AG04449 (cell line): ENCODE measurements at places on chromosomes 6 and 20.

- no peak for DNase-seq
Measured at GRCh38 chr20:17169585-17170136, 57.2 kb upstream of the PCSK2 start.

DNA sequence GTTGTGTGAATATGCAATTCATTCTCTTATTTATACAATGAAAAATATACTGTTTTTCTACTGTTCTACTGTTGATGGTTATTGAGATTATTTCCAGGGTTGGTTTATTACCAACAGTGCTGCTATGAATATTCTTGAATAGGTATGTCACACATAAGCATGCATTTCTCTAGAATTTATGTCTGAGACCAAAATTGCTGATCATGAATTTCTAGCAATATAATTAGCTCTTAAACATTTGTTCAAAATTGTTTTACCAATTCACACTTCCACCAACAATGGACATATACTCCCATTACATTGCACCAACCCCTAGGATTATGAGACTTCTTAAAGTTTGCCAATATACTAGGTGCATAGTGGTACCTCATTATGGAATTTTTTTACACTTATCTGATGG, 164.1 kb upstream of the KCNQ5 start:
- DNase-seq = no peak

DNA sequence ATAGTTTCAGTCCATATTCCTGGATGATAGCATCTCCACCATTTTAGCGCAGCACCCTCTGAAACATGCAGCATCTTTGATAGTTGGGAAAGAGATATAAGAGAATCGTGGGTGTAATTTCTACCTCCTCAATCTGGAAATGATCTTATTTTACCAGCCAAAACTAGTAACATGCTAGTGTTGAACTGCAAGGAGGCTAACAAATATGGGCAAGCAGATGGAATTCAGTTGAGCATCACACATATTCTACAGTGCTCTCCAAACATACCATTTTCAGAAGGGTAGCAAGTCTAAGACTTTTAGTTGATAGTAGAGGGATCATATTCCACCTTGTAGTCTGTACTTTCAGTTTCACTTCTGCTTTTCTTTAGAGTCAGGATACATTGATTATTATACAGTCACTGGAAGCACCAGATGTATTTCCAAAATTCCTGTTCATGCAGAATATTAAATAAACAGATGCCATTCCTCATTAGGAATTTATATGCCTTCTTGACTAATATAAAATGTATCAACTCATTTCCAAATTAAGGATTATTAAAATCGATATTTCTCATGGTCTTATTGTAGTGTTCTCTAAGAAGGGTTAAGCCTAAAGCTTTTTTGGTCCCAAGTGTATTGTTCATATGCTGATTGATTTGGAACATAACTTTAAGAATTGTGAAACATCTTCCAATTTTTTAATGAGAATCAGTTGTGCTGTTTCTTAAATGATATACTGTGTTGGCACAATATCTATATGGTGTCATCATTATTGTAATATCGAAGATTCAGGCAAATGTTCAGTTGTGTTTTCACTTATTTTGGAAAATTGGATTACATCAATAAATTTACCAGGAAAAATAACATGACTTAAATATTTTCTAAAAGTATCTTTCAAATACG, 362.0 kb downstream of the CENPW start:
- no peak for DNase-seq

DNA sequence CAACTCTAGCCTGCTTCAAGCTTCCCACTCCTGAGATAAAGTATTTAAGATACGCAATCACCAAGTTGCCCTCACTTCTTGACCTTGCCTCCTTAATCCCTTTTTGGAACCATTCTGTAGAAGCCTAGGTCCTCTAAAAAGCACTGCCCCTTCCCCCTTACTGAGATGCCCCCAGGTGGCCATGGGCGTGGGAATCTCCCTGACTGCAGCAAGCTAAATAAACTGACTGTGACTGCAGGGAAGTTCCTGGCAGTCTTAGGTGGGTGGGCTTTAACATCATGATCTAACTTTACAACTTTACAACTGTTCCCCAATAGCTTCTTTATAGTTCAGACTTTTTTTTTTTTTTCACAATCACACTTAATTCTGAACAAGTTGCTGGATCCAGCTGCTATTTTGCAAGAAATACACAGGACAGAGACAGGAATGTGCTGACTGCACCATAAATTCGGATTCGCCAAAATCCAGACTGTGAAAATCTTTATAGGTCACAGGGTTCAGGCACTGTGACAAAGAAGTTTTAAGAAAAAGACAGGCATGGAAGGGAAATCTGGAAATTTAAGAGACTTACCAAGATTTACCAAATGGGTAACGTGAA, 344.2 kb upstream of the SULF2 start:
- DNase-seq = no peak

- no peak for DNase-seq
Measured at GRCh38 chr6:29762781-29763214, 39.6 kb downstream of the HLA-F start.

- no peak for DNase-seq
Measured at GRCh38 chr20:37408302-37409193, 62.6 kb downstream of the SRC start.

- no peak for DNase-seq
Measured at GRCh38 chr20:17699931-17700351, at the start of gene BANF2. TSS of gene BANF2 (plus strand) at chr20:17699966. CDS start at chr20:17725026, 25,060 bp downstream.

DNA sequence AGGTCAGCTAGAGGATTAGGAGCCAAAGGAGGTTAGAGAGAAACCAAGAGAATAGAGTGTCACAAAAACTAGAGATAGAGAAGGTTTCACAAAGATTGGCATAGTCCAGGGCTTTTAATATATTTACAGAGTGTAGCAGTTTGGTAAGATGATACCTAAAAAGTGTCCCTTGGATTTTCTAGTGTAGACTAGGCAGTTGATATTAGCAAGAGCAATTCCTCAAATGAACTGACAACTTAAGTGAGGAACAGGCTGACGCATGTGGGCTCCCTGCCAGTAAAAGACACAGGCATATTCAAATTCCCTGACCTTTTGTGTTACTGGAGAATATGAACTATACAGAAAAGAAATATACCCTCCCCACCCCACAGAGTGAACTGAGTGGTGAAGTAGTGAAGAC, 40.1 kb downstream of the VTA1 start:
- no peak for DNase-seq

DNA sequence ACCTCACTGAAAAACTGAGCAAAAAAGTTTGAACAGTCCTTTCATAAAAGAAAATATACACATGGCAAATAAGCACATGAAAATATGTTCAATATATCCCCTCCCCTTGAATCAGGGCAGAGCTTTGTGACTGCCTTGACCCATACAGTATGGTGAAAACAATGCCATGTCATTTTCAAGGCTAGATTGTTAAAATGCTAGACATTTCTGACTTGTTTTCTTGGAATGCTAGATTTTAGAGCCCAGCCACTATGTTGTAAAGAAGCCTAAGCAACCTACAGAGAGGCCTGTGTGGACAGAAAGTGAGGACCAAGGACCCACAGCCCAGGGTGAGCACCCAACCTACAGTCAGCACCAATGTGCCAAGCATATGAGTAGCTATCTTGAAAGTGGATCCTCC, 17.1 kb upstream of the ASF1A start:
- peak; percentile 40 for DNase-seq

DNA sequence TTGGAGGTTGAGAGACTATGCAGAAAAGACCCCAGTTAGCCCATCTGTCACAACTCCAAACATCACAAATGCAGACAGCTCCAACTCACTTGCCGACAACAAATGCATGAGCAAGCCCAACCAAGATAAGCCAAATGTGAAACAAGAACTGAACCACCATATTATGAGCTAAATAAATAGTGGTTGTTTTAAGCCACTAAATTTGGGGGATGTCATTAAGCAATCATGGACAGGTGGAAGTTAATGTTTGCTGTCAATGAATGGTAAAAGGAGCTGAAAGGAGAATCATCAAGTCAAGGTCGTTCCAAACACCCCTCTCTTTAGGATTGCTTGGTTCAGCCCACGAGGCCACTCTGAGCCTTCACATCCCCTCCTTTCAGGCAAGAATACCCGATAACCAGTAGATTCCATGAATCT, 71.2 kb upstream of the PLCB4 start:
- DNase-seq = no peak

- DNase-seq = no peak
Measured at GRCh38 chr6:47653706-47654105, 44.7 kb upstream of the ADGRF4 start.

- DNase-seq = no peak
Measured at GRCh38 chr20:51531141-51531710, 11.3 kb downstream of the NFATC2 start.

GRCh38 chr6:31040801-31041200, 30.5 kb downstream of the MUC22 start:
- DNase-seq = no peak

GRCh38 chr6:34717466-34717865, 20.9 kb upstream of the ILRUN start:
- no peak for DNase-seq

- DNase-seq = no peak
Measured at GRCh38 chr6:4209196-4209595, 73.8 kb upstream of the ECI2 start.

- no peak for DNase-seq
Measured at GRCh38 chr6:57254055-57254717, 32.1 kb upstream of the RAB23 start.

- DNase-seq = no peak
Measured at GRCh38 chr6:33132081-33132524, 56.3 kb downstream of the HLA-DPB1 start.

- DNase-seq = no peak
Measured at GRCh38 chr6:49269190-49269589, 193.9 kb downstream of the MMUT start.

DNA sequence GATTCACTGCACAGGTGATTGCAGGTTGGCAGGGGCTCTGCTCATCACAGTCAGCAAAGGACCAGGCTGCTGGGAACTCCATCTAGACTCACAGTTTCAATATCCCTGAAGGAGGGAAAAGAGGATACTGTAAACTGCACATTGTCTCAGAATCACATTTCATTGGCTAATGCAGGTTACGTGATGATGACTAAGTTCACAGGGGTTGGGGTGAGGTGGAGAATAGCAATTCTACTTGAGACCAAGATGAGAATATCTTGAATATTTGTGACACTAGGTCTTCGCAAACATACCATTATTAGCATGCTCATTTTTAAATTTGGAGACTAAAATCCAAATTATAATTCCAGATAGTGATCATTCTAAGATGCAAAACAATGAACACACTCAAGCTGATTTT, 208.5 kb upstream of the CITED2 start:
- no peak for DNase-seq

DNA sequence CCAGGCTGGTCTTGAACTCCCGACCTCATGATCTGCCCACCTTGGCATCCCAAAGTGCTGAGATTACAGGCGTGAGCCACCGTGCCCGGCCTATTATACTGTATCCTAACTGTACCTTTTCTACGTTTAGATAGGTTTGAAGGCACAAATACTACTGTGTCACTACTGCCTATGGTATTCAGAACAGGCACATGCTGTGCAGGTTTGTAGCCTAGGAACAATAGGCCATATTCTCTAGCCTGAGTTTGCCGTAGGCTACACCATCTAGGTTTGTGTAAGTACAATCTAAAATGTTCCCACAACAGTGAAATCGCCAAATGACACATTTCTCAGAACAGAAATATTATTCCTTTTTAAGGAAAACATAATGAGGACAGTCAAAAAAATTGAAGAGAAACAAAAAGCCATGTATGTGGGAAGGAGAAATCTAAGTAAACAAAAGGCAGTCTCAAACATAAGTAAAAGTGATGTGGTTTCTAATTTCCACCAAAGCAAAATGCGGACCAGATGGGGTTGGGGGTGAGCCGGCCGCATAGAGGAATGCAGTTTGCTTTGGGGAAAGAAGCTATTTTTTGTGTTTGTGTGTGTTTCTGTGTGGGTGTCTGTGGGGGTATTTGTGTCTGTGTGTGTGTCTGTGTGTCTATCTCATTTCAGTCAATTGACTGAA, 192.6 kb upstream of the SALL4 start:
- no peak for DNase-seq

GRCh38 chr6:151948002-151948743, 140.7 kb downstream of the ESR1 start:
- no peak for DNase-seq

GRCh38 chr6:106860940-106861339, 113.6 kb downstream of the CD24 start:
- DNase-seq = no peak

DNA sequence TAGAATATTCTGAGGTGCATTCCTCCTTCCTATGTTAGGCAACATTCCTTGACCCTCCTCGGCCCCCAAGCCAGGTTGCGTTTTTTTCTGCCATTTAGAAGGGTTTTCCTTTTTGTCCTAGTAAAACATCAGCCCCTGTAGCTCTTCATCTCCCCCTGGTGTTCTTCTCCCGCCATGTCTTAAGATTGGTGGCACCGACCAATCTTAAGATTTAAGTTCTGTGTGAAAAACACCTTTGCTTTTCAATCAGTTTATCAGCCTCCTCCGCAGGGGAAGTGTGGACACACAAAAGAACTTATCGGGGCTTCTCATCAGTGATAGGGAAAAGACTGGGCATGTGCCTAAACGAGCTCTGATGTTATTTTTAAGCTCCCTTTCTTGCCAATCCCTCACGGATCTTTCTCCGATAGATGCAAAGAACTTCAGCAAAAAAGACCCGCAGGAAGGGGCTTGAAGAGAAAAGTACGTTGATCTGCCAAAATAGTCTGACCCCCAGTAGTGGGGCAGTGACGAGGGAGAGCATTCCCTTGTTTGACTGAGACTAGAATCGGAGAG, 719 bp upstream of the EDN1 start:
- DNase-seq = no peak

DNA sequence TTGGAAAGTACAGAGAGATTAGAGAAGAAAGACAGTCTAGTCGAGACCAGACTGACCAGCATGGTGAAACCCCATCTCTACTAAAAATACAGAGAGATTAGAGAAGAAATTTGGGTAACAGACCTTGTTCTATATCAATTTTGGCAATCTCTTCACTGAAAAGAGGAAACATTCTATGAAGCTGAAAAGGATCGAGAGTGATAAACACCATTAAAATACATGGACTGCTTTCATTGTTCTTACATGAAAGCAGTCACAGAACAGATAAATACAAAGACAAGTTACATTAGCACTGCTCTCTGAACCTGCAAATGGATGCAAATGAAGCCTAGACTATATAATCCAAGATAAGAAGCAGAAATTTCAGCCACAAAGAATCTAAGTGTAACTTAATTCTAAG, 8.4 kb upstream of the OPRM1 start:
- DNase-seq = no peak

DNA sequence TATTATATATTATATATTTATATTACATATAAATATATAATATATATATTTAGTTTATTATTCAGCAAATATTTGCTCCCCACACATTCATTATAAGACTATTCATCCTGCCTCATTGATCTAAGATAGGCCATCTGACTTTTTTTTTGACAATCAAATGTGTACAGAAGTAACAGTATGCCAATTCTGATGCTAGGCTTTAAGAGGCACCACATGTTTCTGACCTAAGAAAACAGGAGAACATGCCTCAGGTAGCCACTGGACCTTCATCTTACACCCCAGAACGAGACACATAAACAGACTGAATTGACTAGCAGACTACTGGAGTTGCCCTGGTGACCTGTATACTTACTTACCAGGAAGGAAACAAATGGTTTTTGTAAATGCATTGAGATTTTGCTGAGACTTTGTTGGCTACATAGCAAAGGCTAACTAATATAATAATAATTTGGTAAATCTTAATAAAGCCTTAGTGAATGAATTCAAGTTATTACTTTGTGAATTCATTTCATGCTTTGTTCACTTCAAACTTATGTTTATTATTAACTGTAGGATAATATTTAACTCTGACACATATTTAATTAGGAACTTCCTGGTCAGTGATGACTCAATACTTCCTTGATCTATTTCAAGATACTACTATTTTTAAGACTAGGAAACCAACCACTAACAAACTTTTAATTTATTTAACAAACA, 13.4 kb upstream of the MYO6 start:
- no peak for DNase-seq
